Activated CD4-positive, alpha-beta T cell treated with anti-CD3 and anti-CD28 coated beads for 4 hours (primary cell): ENCODE measurements at places on chromosomes 11 and 22.

DNA sequence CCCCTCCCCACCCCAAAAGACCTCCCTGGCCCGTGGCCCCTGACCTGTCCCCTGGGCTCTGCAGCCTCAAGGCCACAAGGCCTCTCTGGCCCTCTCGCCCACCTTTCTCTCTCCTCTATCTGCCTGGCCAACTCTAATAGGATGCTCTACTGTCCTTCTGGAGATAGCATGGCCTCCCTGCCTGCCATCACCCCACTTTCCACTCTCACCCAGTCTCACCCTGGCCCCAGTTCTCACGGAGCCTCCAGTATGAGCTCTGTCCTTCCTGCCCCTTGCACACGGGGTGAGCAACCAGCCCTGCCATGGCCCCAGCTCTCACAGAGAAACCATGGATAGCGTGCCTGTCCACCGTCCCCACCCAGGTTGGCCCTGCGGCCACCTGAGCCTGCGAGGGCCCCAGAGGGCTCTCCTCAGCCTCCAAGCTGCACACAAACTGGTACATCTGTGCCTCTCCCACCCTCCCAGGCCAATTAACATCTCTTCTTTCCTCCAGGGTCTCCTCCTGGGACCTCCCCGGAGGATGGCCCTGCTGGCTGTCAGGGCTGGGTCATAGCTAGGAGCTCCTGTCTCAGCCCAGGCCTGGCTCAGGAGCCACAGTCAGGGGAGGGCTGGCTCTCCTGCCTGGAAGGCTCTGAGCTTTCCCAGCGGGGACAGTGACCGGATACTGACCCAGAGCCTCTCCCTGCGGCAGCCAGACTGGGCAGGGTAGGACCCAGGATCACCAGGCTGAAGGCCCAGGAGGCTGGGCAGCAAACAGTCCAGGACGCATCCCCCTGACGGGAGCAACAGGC is 22.3 kb downstream of the RTN4R start:
- DNase-seq = no peak

GRCh38 chr11:15163136-15163535 is 48.4 kb downstream of the INSC start:
- no peak for DNase-seq

DNA sequence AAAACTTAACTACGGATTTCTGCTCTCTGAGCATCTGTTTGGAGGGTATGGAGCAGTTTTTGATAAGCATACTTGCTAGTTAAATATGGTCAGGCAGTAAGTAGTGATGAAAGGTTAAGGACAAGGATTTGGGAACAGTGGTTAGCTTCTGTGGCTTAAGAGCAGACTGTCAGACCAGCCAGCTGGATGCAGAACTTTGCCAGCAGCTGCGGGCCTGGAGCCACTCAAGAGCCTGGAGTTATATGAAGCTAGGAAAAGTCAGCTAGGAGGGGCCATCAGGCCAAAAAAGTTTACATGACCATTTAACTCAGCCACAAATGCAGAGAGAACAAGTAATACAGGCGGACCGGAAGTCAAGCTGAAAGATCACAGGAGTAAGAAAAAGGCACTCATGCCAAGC is 1817.7 kb downstream of the LRRC4C start:
- DNase-seq = no peak

DNA sequence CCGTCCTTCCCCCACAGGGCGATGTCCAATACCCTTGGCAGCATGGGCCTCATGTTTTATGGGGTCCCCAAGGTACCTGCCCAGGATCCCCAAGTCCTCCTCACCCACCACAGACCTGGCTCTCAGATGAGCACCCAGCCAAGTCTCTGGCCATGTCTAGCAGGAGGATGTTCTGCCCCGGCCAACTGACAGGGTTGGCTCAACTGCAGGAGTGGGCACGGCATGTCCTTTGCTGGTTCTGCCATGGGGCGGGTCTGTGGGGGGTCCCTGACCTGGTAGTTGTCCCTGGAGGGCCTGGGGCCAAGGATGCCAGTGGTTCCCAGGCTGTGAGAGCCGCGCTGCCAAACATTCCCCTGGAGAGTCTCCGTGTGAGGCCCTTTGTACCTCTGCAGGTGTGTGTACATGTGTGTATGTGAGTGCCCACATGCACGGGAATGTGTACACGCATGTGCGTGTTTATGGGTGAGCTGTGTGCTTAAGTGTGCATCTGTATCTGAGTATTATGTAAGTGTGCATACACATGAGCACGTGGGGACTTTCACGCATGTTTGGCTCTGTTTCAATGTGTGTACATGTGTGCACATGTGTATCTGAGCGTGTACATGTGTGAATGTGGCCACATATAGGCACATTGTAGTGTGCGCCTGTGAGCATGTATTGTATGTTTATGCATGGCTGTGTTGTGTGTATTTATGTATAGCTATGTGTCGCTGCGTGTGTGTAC is 85.5 kb downstream of the KCNQ1 start:
- no peak for DNase-seq

DNA sequence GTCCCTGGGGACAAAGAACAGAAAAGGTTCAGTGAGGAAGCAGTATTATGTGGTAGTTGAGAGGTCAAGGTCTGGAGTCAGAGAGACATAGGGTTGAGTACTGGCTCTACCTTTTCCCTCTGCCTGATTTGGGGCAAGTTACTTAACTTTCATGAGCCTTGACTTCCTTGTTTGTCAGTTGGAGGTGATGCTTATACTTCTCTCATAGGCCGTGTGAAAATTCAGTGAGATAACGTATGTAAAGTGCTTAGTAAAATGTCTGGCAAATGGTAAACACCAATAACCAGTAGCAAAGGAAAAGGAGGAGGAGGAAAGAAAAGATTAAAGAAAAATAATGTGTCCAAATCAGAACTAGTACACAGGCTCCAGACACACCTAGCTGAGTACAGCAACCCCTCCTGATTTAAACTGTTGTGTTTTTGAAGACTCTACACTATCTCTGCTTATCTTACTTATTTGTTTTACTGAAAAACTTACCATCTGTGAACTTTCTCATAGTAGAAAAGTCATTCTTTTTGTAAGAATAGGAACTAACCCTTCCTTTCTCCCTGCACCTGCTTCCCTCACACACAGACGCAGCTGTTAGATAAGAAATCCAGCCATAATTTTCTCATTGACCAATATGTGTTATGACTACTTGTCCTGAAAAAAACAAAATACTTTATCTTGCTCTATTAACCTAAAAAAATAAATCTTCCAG is 126.9 kb downstream of the CD44 start:
- DNase-seq = no peak

GRCh38 chr11:78132475-78132874 is 7.0 kb downstream of the ALG8 start:
- DNase-seq = no peak

GRCh38 chr11:26949846-26950245 is 44.1 kb upstream of the FIBIN start:
- DNase-seq = no peak

- DNase-seq = no peak
Observed at GRCh38 chr22:17772958-17773605, 1.2 kb downstream of the BID start.

GRCh38 chr11:134425816-134426536 is 13.9 kb upstream of the B3GAT1 start:
- no peak for DNase-seq
